Fibroblast of mammary gland (primary cell): ENCODE measurements at places on chromosomes 11 and 22.

DNA sequence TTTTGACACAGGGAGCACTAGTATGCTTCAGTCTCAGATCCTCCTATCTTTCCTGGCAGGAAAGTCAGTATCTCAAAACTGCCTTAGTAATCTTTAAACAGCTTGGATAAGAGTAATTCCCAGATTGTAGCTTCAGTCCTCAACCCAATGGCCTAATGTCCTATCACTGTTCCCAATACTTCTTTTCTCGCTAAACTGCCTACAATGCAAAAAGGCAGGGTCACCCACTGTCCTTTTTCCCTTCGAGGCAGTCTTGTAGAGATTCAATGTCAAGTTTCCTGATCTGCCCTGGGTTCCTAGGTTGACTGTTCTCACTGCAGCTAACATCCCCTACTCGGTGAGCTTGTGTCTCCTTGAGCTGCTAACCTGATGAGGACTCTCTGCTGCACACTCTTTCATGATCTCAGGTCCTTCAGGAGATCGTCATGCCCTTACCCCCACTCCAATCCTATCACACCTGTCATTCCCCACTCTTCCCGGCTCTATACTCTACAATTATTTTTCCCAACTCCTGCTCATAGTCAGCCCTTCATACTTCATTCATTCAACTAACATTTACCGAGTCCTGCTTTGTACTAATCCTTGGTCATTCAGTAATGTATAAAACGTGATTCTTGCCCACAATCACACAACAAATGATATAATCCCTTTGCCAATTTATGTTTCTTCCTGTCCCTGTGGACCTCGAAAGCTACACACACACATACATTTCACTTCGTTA, 904 bp downstream of the C2CD3 start:
- DNase-seq, result no peak

- DNase-seq, result no peak
Measured at GRCh38 chr11:80621871-80622270, 1181.0 kb upstream of the TENM4 start.

GRCh38 chr11:1078191-1078601, 3.5 kb downstream of the MUC2 start:
- DNase-seq, result no peak

- DNase-seq, result no peak
Measured at GRCh38 chr11:67600324-67601029, 6.3 kb upstream of the NDUFV1 start.

DNA sequence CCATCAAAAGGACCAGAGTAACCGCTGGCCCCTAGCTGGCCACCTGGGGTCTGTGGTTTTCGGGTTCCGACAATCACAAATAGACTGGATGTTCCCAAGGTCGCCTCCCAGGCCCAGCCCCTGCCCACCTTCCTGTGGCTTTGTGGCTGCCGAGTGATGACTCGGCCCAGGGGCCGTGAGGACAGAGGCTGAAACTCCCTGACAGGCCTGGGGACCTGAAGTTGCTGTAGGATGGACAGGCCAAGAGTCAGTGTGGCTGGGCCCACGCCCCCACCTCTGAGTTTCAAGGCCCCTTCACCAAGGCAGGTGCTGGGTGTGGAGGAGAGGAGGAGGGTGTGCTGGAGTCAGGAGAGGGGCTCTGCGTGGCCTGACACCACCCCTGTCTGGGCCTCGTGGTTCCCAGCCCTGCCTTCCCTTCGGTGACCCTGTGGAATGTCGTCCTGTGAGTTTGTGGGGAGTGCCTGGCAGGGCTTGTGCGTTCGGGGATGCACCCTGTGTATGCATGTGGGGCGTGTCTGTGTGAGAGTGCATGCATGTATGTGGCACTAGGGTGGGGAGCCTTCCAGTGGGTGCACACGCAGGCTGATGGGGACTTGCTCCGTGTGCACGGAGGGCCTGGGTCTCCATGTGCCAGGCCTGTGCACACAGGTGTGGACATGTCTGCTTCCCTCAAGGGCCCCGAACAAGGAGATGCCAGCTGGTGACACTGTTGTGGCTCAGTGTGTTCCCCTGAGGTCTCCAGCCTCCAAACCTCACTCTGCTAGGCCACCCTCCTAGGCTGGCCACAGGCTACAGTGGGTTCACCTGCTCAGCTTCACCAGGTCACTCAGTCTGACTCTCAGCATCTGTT, 8.4 kb upstream of the MGAT3 start:
- no peak for DNase-seq

GRCh38 chr11:90585491-90585890, 362.6 kb upstream of the CHORDC1 start:
- DNase-seq, result no peak

DNA sequence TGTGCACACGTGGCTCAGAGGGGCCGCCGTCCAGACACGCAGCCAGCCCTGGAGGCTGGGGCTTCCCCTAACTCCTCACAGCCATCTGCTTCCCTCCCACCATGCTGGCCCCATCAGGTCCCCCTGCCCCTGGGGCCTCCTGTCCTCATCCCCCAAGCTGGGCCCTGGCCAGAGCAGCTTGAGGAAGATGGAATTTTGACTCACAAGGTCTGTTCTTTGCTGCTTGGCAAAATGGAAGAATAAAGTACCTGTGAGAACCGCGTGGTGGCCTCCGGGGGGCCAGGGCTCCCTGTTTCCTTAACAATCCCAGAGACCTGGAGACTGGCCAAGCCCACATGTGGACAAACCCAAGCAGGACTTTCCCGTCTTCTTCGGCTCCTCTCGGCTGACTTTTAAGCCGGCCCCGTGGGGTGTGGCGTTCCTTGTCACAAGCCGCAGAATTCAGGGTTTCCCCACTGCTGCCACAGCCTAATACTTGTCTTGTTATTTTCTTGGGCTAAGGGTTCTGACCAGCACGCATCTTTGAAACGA, 872.8 kb downstream of the BRD1 start:
- no peak for DNase-seq

DNA sequence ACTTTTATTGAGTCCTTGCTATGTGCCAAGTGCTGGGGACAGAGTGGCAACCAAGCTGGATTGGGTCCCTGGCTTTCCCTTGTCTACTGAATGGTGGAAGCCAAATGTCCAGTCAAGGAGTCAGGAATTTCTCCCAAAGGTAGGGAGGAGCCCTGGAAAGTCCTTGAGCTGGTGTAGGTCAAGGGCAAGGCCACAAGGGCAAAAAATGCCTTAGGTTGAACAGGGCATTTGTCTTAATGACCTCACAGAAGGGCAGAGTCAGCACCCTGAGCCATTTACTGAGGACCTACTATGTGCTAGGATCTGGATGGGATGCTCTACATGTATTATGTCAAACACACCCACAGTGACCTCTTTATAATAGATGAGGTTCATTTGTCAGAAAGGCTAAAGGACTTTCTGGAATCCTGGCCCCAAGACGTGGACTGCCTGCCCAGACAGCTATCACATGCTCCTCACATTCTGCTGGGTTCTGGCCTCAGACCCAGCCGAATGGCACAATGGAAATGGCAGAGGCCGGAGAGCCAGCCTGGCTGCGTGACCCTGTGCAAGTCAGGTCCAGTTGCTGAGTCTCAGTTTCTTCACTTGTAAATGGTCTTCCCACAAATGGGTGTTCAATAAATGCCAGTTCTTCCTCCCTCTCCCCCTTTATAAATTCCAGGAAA, 17.7 kb downstream of the MOGAT2 start:
- no peak for DNase-seq

- no peak for DNase-seq
Measured at GRCh38 chr22:49322231-49322630, 505.4 kb downstream of the BRD1 start.

DNA sequence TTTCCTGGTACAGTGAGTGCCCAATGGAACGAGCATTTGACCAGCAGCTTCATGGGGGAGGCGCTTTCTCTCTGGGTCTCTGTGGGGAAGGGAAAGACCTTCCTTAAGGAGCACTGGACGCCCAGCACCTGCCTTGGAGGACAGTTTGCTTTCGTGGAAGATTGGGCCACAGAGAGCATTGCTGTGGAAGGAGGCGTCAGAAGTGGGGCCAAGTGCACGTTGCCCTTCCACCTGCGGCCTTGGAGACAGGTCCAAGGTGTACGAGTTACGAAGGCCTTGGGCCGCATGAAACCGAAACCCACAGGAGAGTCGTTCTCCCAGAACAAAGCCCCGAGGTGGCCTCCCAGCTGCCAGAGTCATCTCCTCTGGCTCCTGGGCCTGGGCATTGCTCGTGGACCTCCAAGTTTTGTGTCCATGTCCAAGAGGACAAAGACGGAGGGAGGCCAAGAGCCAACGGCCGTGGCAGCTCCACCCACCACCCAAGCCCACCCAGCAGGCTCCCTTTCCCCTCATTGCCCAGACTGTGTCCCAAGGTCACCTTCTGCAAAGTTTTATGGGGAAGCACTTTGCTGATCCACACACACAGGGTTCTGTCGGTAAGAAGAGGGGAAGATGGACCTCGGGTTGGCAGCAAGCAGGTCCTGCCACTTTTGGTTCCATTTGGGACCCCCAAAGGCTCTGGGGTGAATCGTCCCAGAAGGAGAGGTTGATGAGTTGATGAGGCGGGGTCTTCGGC, 5.8 kb upstream of the NLRP6 start:
- no peak for DNase-seq

DNA sequence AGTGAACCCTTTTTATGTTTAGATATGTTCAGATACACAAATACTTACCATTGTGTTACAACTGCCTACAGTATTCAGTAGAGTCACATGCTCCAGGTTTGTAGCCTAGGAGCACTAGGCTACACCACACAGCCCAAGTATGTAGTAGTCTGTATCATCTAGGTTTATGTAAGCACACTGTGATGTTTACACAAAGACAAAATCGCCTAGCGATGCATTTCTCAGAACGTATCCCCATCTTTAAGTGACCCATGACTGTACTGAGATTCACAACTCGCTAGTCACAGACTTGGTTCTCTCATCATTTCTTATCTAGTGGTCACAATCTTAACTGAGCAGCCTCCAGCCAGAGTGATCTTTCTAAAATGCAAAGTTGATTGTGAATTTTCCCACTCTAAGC, 119.2 kb downstream of the RASSF10 start:
- no peak for DNase-seq

GRCh38 chr11:16225623-16226022, 130.7 kb downstream of the SOX6 start:
- no peak for DNase-seq

DNA sequence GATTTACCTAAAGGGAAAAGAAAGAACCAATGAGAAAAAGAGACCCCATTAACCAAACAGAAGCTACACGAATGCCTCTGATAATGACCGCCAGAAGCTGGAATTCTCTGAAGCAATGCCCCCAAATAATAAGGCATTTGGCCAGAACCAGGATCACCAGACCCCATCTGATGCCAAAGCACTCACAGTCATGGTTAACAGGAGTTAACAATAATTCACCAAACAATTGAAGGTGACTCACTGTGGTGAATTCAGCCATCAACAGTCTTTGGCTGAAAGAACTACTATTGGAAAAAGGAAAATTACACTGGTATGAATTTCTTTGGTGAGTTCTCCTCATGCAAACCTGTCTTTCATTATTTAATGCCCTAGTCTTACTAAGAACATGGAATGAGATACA, 21.9 kb upstream of the NFRKB start:
- DNase-seq, result peak; percentile 53
